Stimulated activated CD8-positive, alpha-beta memory T cell treated with anti-CD3 and anti-CD28 coated beads, Interleukin-4, amount 100 ng/mL, for 1 hour (primary cell): ENCODE measurements at places on chromosomes 12 and 14.
A peak's percentile ranks its signal among the peaks of the same experiment; 100 is the strongest.

GRCh38 chr12:113980537-113981337 is 14.6 kb upstream of the RBM19 start:
- no peak for DNase-seq

DNA sequence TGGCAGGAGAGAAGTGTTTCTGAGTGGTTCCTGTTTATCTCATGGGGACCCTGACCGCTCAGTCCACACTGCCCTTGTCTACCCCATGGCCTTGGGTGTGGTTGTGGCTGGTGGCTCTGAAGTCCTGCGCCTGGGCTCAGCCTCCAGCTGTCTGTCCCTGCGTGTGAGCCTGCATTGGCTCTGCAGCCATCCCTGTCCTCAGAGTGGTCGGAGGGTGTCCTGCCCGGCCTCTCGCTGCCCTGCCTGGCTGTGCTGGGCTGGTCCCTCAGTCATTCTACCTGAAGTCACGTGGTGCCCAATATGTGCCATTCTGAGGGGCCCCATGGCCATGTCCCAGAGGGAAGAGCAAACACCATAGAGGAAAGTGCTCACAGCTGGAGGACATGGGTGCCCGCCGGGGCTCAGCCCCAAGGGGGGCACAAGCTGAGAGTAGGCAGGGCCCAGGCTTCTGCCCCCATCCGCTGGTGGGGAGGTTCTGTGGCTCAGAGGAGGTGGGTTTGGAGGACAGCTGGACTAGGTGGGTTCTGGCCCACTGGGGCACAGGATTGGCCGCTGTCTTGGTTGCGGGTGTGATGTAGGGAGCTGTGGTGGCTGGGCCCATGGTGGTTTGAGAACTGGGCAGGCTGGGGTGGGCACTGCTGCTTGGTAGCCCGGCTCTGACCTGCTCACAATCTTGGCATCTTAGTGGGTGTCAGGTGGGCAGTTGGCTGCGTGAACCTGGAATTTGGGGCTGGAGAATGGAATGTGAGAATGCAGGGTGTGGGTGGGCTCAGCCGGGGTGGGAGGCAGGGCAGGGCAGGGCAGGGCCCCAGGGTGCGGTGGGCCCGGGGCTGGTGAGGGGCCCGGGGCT is 11.6 kb downstream of the TEDC1 start:
- no peak for DNase-seq

DNA sequence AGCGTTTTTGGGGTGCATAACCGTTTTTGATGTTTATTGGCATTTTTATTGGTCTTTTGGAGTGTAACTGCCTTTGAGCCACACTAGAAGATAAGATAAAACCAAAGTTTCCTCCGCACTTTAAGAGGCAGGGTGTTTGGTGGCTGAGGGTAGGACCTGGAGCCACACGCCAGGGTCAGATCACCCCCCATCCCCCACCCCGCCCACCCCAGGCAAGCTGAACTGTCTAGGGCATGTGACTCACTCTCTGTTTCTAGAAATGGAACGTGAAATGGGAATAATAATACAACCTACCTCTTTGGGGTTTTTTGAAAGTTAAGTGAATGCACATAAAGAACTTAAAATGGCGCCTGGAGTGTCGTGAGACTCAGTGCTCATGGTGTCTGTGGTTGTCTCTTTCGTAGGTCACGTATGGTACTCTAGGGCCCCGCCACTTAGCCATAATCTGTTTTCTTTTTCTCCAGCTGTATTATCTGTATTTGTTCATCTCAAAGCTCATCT is 56.0 kb downstream of the PPP2R5C start:
- DNase-seq, result no peak

DNA sequence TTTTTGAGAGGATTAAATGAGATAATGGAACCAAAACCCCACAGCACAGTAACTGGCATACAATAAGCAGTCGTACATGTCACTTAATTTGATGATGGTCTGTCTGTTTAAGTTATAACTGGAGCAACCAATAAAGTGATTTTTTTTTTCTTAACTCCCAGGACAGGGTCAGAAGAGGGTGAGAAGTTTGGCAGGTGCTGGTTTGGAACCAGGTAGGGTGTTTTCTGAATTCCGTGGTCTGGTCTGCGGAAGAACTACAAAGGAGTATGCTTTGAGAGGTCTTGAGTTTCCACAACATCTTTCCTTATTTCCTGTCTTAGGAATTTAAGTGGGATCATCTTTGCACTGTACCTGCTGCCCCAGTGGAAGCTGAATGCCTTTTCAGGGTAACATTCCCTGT is 111.7 kb downstream of the SLC8A3 start:
- DNase-seq, result no peak

DNA sequence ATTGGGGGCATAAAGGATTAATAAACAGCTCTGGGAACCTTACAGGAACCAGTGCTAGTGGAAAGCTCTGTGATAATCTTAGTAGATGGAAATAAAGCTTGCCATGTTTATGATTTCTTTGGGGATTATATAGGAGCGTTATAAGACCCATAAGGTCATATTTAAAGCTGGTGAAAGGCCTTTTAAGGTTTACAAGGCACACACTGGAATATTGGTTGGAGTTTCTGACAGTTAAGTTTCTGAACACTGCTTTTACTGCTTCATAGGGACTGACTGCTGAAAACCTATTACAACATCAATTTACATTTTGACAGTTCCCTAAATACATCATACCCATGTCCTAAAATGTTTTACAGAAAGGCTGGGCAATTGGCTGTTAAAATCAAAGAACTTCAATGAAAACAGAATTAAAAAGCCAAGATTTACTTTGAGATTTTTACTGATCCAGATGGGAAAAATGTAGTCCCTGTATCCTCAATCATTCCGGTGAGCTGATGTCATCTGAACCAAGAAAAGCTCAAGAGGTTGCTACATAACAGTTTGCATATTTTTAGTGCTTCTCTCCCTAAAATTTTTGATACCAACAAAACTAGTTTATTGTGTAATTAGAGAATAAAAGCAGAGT is 153.7 kb upstream of the IGF1 start:
- DNase-seq, result no peak

DNA sequence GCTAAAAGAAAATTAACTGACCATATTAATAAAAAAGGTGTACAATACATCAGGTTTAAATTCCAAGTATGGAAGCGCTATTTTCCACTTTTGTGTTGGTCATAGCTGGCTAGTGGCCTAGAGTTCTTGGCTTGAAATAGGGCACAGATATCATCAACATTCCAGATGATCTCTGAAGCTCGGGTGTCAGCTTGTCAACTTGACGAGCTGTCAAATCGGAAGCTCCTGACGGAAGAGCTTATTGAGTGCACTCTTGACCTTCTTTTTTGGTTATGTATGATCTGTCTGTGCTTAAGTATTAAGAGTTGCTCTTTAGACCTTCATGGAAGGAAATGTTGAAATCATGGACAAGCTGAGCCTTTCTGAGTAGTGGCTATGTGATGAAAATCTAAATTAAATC is 177.9 kb downstream of the APAF1 start:
- no peak for DNase-seq

- no peak for DNase-seq
These were observed 6.0 kb upstream of the IL22 start for GRCh38 chr12:68259318-68259940.

GRCh38 chr12:88206601-88207000 is 64.5 kb downstream of the TMTC3 start:
- DNase-seq, result no peak

GRCh38 chr12:62772416-62772955 is 162.5 kb downstream of the PPM1H start:
- DNase-seq, result no peak

- DNase-seq, result no peak
These were observed 28.2 kb downstream of the FGF6 start for GRCh38 chr12:4417455-4417854.

GRCh38 chr12:103557628-103558010 is 29.5 kb upstream of the STAB2 start:
- DNase-seq, result no peak

DNA sequence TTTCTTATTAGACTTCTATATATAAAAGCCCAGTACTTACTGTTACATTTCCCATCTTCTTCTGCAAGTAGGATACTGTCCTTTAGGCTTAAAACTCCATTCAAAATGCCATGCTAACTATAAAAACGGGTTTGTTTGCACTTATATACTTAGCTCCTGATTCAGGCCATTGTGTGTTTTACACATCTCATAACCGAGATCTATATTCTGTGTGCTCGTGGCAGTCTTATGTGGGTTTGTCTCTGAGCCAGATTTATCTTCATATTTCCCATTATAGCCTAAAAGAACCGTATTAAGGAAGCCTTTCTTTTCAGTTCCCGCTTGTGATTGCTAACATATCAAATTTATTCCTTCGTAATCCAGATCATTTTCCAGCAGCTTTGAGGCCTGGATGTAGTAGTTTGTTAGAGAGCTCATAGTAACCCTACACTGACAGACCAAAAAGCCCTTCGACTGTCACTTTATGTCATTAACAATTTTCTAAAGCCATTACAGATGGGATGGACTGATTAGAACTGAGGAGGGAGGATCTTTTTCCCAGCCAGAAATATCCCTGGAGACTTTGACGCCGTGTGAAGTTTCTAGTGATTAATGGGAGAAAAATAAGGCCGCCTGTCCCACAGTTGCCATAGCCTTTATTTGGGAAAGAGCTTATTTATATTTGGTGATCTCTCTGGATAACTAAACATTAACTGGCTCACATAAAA is 508.5 kb downstream of the FOXG1 start:
- no peak for DNase-seq

DNA sequence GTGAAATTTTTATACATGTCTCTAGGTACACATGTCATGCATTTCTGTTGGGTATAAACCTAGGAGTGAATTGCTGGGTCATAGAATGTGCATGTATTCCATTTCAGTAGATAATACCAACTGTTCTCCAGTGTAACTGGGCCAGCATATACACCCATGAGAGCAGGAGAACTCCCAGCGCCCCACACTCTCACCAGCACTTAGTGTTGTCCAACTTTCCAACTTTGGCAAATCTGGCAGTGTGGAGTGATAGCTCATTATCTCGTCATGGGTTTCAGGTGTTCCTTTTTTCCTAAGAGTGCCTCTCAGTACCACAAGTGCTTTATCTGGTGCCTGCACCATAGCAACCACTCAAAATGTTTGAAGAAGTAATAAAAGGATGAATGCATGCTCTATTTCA is 40.1 kb downstream of the NGB start:
- no peak for DNase-seq

GRCh38 chr14:37985826-37986470 is 221.8 kb upstream of the SSTR1 start:
- peak; percentile 17 for DNase-seq

GRCh38 chr14:59328454-59328853 is 136.7 kb downstream of the GPR135 start:
- DNase-seq, result no peak

GRCh38 chr14:20848316-20848954 is 42.8 kb upstream of the RNASE3 start:
- DNase-seq, result no peak

- no peak for DNase-seq
These were observed 64.8 kb upstream of the TUNAR start for GRCh38 chr14:95811813-95812212.

- DNase-seq, result no peak
These were observed 40.7 kb upstream of the HDAC7 start for GRCh38 chr12:47860279-47860841.

- DNase-seq, result no peak
These were observed 237.3 kb downstream of the CACNA1C start for GRCh38 chr12:2290091-2290490.

GRCh38 chr12:50185970-50186663 is 18.9 kb upstream of the CERS5 start:
- DNase-seq, result no peak

- no peak for DNase-seq
These were observed 31.6 kb downstream of the CHST11 start for GRCh38 chr12:104488374-104488773.

- no peak for DNase-seq
These were observed 227.5 kb downstream of the MON2 start for GRCh38 chr12:62694116-62694515.

DNA sequence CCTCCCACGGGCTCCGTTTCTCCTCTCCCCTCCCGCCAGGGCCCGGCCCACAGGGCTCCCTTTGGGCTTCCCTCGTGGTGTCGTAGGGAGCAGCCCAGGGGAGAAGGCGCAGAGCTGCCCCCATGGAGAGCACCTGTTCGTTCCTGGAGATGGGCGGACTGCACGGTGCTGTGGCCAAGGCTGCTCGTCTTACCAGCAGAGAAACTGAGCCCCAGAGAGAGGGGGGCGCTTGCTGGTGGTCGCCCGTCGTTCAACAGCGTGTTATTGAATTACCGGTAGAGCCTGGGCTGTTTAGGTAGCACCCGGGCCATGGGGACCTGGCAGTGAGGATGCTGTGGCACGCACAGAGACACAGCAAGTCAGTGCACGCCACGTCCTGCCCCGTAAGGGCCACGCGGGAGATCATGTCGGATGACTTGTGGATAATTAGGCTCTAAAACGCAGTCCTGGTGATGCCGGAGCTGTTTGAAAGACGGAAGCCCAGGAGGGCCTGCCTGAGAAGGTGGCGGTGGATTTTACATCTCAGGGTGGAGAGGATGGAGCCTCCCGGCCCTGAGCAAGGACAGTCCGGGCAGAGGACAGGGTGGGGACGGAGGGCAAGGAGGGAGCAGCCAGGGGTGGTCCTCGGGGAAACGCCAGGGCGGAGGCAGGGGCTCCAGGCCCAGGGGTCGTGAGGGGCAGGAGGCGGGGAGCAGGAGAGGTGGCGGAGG is 134.4 kb downstream of the ADGRD1 start:
- no peak for DNase-seq

GRCh38 chr12:96501908-96502307 is 12.5 kb downstream of the CFAP54 start:
- no peak for DNase-seq

GRCh38 chr14:50260511-50260910 is 29.1 kb upstream of the SOS2 start:
- no peak for DNase-seq

GRCh38 chr12:6752167-6752920 is 597 bp downstream of the MLF2 start:
- DNase-seq, result no peak

DNA sequence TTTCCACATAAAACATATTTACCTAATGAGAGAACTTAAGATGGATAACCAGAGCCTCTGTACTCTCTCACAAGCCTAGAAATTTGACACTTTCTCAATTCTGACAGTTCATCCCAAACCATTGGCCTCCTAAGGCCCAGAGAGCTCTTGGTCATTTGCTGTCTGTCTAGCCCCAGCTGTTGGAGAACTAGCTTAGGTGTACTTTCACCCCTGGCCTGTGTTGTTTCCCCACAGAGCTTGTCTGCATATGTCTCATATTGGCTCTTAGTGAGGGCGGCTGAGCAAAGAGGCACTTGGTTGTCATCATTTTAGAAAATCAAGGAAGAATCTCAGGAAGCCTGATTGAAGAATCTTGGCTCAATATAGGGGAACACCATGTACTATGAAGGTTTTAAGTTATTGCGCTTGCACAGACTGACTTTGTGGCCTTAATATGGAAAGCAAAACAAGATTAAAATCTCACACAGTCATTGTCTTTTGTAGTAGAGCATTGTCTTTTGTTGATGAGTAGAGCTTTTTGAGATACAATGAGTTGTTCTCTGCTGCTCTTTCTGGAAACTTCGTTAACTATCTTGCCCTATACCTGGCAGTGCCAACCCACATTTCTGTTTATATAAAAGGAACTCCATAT is 324.6 kb downstream of the RAD51B start:
- no peak for DNase-seq

DNA sequence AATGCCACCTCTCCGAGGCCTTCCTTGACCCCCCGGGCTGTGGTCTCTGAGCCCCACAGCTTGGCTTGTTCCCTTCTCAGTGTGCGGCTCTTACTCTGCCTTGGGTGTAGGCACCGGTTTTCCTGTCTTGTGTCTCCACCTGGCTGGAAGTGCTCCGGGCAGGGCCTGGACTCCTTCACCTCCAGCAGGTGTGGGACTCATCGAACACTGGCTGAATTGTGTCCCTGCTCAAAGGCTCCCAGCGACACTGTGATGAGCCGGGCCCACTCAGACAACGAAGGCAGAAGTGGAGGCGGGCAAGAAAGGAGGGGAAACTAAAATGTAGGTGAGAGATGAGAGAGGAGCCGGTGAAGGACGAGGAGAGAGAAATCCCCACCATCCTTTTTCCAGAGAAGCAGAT is 18.0 kb downstream of the TMEM63C start:
- no peak for DNase-seq
